ENCODE measurements at places on chromosomes 3 and 15.

DNA sequence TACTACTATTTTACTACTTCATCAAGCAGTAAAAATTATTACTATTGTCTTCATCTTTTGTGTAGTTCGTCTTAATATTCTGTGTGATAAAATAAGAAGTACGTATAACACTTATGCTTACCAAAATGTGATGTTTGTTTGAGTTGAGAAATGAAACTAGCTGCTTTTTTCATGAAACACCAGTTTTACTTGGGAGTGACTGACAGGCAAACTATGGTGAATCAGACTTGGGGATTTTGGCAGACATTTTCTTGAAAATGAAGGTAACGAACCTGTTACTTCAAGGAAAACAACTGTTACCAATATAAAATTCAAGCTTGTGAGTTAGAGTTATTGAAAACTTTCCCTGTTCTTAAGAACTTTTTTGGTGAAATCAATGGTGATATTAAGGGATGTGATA is 10.3 kb downstream of the U2SURP start:
- no peak for DNase-seq

GRCh38 chr3:135674508-135674907 is 291.0 kb upstream of the PPP2R3A start:
- no peak for DNase-seq

DNA sequence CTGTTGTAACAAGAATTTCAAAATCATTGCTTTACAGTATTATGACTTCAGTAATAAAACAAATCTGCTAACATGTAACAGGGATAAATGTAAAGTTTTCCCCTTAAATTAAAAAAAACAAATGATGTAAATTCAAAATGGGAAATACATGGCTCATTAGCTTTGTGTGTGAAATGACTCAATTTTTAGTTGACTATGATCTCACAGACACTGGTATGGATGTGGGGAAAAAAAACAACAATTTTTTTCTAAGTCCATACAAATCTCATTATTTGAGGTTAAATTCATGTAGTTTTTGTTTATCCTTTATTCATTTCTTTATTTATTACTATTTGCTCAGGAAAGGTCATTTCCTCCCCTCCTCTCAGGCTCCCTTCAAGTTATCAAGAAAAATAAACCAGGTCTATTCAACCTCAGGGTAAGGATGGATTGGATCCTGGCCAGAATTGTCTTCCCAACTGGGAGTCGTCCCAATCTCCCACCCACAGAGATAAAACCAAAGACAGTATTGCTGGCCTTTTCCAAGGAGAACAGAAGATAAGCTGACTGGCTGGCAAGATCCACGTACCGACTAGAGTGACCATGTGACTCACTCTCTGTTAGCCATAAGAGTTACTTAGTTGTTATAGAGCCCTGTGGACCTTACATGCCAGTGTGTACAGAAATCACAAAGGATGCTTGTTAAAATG is 373.3 kb downstream of the GAP43 start:
- no peak for DNase-seq

- DNase-seq: no peak
These were observed 7.0 kb upstream of the RNF111 start for GRCh38 chr15:58980351-58980939.

DNA sequence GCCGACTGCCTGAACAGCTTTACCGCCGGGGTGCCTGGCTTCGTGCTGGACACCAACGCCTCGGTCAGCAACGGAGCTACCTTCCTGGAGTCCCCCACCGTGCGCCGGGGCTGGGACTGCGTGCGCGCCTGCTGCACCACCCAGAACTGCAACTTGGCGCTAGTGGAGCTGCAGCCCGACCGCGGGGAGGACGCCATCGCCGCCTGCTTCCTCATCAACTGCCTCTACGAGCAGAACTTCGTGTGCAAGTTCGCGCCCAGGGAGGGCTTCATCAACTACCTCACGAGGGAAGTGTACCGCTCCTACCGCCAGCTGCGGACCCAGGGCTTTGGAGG is 815 bp downstream of the SPINT1 start:
- DNase-seq: no peak

DNA sequence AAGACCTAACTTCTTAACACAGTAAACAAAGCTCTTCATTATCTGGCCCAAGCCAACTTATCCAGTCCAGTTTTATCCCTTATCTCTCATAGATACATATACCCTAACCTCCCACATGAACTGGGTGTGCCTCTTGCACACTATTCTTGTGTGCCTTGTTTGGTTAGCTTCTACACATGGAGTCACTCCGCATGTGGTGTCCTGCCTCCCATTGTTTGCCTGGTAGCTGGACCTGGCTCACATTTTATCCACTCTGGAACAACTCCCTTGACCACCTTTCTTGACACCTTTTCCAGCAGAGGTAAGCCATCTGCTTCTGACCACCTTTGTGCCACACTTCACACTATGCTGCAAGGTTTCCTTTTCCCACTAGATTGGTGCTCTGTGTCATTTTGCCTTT is 15.2 kb downstream of the TIPARP start:
- no peak for DNase-seq

DNA sequence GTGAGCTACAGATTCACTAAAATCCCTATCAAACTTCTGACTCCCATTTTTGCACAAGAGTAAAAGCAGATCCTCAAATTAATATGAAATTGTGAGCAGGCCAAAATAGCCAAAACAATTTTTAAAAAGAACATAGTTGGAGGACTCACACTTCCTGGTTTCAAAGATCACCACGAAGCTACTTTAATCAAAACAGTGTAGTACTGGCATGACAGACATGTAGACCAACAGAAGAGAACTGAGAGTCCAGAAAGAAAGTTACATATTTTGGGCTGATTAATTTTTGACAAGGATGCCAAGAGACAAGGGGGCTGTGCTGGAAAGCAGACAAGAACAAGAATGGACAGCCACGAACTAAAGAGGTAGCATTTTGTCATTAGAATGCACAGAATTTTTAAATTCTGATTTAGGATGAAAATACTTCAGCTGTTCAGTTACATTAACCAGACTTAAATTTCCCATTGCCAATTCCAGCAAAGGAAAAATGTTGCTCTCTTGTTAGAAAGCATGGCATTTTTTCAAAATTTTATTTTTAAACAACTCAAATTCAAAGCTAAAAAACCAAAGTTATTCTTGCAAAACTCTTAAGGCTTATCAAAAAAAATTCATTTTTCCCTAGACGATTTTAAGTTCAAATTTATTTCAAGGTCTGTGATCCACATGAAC is 14.0 kb downstream of the RYK start:
- no peak for DNase-seq

GRCh38 chr3:188855675-188856074 is 316.1 kb upstream of the TPRG1 start:
- DNase-seq: no peak

DNA sequence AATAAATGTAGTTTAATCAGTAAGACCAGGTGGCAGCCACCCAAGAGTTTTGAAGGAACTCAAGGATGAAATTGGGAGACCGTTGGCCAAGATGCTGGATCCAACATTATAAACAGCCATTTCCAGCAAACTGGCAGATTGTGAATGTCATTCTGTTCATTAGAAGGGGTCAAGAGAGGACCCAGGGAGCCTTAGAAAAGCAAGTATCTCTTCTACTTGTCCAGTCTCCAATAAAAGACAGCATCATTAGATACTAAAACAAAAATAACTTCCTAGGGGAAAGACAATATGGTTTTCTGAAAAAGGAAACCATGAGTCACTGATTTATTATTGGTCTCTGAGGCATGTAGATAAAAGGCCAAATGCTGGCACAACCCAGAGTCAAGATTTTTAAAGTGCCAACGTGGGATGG is 67.9 kb downstream of the GADL1 start:
- no peak for DNase-seq

DNA sequence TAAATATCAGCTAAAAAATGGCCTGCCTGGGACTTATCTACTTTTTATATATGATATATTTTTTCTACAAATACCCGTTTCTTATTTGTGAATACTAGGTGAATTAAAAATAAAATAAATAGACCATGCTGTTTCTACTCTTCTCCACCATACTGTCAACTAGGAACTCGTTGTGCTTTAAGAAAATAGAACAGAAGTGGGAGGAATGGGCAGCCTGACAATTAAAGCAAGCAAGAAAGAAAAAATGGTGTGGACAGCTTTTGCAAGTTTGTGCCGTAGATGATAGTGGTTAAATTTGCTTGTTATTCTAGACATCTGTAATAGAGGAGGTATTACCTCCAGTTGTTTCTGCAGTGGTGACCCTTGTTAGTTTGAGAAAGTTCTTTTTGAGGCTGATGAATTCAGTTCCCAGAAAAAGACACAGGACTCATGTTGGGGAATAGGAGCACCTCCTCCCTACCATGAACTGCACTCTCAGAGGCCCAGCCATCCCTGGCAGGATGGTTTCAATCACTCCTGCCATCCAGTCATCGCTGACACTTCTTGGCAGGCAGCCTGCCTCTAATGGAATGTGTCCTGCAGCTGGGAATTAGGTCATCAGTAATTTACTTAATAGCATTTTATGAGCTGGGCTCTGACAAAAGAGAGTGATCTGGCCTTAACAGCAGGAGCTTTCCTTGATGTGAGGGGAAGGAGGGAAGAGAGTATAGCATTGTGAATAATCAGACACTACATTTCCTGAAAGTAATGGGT is 105.0 kb upstream of the GAP43 start:
- no peak for DNase-seq

DNA sequence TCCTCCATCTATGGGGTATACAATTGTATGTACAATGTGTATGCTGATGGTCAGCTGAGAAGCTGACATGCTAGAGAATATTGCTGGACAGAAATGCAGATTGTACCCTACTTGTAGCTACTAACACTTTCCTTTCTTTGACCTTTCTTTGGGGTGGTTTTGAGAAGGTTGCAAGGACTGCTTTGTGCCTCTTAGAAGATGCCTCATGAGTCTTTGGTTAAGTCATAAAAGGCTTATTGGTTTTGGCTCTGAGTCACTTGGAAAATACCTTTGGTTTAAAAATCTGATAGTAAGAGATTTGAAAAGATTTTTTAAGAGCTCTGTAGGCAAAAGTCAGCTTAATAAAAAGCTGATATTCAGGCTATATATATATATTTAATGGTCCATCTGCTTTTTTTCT is 71.5 kb downstream of the ZMAT3 start:
- DNase-seq: no peak

GRCh38 chr3:175103298-175103697 is 244.2 kb downstream of the NAALADL2 start:
- no peak for DNase-seq

DNA sequence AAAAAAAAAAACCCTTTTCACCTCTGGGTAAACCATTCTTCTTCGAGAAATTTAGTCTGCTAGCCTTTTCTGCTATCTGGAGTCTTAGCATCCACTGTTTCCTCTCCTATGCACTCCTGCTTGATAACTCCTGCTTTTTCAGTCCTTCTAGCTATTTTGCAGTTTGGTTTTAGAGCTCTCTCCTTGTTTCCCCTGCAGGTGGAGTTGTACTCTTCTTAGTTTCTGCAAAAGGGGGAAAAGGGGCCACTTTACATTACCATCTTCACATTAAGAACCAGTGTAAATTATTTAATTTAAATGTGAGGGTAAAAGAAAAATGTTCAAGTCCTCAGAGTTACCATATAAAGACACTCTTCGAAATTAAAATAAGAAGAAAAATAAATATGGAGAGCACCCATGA is 23.6 kb upstream of the MYLK start:
- no peak for DNase-seq

DNA sequence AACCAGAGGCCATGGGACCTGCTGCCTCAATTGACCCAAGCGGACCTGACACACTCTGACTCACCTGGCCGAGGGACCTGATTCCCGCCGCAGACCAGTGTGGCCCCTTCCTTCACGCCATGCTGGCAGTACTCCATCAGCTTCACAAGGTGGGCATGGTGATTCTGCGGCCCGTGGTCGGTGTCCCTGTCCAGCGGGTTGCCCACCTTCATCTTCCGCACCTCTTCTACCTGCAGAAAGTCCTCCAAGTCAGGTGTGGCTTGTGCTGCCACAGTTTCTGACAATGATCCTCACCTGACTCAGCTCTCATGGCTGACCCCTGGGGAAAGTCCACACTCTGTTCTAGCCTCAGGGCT is 25.9 kb upstream of the SLC41A3 start:
- no peak for DNase-seq

- DNase-seq: no peak
These were observed 4.0 kb upstream of the TBC1D21 start for GRCh38 chr15:73869216-73869995.

DNA sequence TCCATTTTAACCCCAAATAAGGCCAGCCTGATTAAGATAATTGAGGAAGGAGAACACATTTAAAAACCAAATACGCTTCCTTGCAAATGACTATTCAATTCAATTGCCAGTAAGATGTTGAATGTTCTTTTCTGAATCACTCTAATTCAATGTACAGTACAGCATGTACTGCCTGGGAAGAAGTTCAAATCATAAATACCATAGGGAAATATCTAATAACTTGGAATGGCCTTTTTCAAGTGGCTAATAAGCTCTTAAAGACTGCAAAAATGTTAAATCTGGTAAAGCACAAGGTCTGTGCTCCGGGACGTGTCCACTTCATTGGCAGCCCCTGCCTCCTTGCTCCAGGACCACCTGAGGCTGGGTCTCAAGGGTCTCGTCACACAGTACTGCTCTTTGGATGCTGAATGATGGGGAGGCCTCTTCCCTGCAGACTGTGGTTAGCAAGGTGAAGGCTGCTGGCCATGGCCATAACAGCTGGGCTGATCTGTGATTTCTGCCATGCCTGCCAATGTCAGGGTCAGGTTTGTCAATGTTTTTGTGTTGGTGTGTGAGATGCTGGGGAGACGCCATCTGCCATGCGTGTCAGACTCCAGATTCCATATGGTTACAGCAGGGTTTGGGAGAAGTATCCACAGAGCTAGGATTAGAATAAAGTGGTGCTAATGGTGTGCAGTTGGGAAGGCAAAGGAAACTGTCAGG is 300.5 kb downstream of the ADAMTS17 start:
- no peak for DNase-seq

DNA sequence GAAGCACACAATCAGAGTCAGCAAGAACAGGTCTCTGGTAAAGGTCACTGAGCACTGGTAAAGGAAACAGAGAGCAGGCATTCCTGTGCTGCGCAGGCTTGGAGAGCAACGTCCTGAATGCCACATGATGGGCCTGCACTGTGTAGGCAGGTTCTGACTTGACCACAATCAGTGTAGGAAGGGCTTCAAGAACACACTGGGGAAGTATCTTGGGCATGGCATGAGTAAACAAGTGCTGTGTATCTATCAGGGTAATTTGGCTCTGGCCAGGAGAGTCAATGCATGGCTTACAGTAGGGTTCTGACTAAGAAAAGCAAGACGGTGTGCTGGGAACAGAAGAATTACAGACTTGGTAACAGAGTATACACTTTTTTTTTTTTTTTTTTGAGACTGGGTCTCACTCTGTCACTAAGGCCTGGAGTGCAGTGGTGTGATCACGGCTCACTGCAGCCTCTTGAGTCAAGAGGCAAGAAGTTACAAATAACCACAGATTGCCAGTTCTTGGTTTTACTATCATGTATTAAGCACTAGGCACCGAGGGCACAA is 30.6 kb downstream of the TBC1D2B start:
- no peak for DNase-seq

GRCh38 chr3:74267588-74268184 is 346.8 kb downstream of the CNTN3 start:
- no peak for DNase-seq
